ENCODE measurements at places on chromosomes 2 and 18.

DNA sequence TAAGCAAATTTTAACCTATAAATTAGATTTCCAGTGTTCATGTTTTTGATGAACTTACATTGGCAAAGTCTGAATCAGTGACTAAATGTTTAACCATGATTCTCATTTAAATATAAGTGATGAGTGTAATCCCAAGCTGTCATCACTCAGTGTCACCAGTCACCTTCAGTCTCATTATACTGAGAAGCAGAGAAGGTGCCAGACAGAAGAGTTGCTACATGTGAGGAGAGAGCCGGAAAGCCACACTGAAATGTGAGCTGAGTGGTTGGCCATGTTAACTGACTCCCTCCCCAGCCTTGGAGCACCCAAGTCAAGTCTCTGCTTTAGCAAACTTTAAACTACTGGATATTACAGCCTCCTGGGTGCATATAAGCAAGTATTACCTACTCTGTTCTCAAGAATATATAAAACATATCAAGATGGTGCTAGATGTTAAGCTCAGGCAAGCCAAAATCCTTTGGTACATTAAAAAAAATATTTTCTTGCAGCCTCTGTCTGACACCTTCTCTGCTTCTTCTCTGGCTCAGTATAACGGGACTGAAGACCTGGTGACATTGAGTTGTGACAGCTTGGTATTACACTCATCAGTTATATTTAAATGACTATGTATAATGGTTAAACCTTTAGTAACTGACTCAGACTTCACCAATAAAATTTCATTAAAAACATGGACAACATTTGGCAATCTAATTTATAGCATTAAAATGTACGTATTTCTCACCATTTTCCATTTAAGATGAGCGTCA is 75.8 kb upstream of the MAP3K20 start:
- DNase-seq = no peak

DNA sequence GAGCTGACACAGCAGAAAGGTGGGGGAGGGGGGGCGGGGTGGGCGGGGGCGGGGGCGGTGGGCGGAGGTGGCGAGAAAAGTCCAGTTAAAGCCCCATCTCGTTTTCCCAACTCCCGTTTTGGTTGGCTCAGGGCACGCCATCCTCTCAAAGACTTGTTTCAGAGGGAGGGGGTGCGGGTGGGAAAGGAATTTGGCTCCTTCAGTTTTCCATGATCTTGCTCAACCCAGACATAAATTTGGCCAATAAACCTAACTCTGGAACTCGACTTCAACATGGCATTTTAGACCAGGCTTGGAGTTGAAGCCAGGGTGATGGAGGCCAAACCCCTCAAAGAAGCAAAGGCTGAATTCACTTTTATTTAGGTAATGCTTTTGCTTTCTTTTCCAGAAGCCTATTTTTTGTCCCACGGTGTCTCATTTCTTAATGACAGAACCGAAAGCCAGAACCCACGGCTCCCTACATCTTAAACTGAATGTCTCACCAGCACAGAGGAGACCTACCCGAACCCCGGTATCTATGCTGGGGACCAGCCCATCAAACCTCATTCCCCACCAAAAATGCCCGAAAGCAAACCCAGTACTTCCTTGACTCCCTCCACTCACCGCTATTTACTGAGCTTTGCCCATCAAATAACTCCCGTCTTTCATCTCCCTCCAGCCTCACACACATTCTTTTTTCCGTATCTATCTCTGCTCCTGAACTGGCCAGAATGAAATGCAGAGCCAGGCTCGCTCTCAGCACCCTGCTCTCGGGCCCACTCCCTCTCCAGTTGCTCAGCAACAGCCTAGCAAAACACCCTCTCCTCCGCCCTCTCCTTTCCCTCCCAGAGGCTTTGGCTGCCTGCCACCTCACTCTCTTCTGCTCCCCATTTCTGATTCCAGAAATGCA is 4.3 kb downstream of the IGFBP5 start:
- DNase-seq = peak; percentile 62

GRCh38 chr2:28981016-28981441 is at the start of gene TOGARAM2:
TSS of gene TOGARAM2 (plus strand) at chr2:28981298. CDS start at chr2:28994835, 13,537 bp downstream.
- no peak for DNase-seq

GRCh38 chr2:140892911-140893637 is 1237.7 kb downstream of the LRP1B start:
- no peak for DNase-seq

DNA sequence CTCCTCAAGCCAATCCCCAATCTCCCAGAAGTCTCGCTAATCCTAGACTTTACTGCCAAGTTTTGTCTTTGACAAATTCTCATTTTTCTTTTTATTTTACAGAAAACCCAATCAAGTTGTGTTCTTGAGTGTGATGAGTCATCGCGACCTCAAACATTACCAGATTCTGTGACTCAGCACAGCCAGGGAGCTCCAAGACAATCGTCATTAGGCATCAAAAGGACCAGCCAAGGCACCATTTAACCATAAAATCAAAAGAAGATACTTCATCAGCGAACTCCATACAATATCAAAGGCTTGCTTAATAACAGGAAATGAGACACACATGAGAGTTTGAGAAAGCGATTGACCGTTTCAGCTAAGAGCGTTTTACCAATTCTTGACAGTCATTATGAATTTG is 146.2 kb upstream of the AGAP1 start:
- DNase-seq = peak; percentile 36

DNA sequence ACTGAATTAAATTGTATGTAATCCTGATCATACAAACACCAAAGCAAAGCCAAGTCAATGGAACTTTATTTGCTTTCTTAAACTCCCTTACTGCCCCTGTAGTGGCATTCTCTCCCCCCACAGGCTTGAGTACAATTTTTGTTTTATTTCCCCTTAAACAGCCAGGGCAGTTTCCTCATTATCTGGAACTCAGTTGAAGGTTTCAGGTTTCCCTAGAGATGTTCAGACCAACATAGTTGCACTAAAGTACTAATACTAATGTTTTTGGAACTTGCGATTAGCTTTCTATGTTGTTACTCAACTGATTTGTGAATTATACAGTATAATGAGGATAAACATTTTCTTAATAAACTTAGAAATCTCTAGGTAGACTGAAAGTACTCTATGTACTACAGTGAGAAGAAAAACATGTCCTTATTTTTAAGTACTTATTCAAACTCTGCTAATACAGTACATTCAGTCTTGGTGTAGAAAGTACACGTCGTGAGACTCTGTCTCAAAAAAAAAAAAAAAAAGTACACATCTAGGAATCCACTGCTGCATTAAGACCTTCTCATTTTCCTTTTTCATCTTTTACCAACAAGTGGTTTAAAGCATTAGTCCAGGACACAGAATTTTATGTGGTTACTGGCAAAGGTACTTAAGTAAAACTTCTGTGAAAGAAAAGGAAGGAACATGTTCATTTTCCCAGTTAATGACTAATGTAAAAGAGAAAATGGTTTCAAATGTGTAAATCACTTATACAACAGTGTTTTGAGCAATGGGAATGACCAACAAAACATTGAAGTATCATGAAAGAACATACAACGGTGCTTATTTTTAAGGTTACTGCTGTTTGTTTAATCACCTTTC is 209.5 kb upstream of the SMAD7 start:
- DNase-seq = no peak

DNA sequence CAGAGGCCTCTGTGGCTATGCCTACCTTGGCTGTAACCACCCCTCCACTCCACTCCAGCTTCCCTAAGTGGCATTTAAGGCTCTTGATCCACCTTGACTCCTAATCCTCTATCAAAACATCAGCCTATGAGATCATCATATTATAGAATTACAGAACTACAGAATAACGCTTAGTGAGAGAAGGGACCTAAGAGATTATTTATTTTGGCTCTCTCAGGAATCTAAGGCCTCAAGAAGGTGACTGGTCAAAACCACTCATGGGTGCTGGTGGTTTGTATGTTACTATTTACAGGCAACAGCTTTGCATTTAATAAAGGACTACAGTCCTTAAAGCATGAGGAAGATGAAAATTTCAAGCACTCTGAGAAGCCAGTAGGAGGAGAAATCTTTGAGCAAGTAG is 118.8 kb downstream of the FSHR start:
- no peak for DNase-seq

DNA sequence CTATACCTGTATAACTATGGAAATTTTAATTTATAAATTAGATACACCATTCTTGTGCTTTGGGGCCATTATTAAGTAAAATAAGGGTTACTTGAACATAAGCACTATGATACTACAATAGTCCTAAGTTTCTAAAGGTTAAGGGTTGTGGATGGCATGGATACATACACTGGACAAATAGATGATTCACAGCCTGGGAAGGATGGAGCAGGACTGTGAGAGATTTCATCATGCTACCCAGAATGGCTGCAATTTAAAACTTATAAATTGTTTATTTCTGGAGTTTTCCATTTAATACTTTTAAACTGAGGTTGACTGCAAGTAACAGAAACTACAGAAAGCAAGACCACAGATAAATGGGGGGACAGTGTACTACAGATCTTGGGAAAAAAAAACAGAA is 295.8 kb upstream of the ZNF804A start:
- DNase-seq = no peak

- DNase-seq = no peak
Observed at GRCh38 chr2:82023710-82024109, 1719.2 kb upstream of the LRRTM1 start.

GRCh38 chr2:128776461-128777195 is 458.0 kb upstream of the HS6ST1 start:
- no peak for DNase-seq

DNA sequence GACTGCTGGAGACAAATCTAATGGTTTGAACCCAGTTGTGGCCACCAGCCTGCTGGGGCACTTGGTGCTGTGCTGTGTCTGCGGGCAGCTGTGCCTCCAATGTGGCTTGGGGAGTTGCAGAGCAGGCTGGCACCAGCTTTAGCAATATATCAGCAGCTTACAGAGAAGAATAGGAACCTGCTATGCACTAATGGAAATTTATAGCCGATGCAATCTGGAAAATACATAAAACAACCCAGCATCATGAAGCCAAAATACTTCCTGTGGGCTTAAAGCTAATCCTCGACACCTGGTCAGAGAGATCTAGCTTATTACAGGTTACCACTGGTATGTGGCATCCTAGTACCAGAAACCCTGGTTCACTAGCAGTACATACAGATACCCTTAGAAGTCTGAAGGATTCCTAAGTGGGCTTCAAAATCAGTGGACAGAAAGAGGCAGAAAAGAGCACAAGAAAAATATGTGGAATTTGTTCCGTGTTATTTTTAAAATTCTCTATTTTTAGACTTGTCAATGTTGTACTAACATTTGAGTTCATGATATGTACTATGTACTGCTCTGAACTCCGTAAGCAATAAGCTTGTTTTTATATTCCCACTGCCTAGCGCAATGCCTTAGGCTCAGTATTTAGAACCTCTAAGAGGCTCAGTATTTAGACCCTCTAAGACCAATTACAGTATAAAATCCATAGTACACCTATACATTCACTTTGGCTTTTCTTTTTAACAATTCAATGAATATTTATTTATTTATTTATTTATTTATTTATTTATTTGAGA is 194.7 kb downstream of the UXS1 start:
- DNase-seq = no peak

GRCh38 chr2:239531456-239532241 is 130.8 kb upstream of the HDAC4 start:
- no peak for DNase-seq

DNA sequence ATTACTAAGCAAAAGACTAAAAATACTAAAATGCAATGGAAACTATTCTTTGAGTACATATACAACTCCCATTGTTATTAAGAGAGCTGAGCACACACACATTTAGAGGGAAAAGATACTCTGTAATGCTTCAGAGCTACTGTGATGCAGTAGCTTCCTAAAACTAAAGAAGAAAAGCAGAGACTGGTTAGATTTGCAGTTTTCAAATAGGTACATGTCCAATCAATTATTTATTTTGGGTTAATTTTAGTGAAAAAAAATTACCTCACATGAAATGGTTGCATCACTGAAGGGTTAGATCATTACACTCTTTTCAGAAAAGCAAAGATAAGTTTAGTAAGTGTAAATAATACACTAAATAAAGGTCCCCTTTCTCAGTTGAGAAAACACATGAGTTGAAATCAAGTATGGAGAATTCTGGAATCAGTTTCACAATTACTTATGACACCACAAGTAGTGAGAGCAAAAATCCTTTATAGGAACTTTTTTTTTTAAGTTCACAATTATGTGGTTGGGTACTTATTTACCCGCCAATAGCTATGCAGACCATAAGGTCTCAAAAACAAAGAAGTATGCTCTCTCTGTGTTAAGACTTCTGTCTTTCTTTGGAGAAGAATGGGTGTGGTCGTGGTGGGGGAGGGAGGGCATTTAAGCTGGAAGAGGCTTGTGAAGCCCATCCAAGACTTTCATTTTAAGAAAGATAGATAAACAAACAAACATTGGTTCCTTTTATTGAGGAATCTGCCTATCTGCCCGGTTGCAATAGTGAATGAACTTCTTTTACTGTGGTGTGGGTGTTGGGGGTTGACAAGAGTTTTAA is 25.3 kb upstream of the SERTAD2 start:
- no peak for DNase-seq
